ENCODE measurements at places on chromosomes 4 and X.

- peak; percentile 31 for DNase-seq
These were observed 107.2 kb upstream of the TBL1X start for GRCh38 chrX:9357518-9358114.

GRCh38 chrX:48278958-48279357 is 23.8 kb downstream of the SSX1 start:
- DNase-seq = peak; percentile 19

- DNase-seq = no peak
These were observed 59.5 kb upstream of the HGFAC start for GRCh38 chr4:3382251-3382650.

DNA sequence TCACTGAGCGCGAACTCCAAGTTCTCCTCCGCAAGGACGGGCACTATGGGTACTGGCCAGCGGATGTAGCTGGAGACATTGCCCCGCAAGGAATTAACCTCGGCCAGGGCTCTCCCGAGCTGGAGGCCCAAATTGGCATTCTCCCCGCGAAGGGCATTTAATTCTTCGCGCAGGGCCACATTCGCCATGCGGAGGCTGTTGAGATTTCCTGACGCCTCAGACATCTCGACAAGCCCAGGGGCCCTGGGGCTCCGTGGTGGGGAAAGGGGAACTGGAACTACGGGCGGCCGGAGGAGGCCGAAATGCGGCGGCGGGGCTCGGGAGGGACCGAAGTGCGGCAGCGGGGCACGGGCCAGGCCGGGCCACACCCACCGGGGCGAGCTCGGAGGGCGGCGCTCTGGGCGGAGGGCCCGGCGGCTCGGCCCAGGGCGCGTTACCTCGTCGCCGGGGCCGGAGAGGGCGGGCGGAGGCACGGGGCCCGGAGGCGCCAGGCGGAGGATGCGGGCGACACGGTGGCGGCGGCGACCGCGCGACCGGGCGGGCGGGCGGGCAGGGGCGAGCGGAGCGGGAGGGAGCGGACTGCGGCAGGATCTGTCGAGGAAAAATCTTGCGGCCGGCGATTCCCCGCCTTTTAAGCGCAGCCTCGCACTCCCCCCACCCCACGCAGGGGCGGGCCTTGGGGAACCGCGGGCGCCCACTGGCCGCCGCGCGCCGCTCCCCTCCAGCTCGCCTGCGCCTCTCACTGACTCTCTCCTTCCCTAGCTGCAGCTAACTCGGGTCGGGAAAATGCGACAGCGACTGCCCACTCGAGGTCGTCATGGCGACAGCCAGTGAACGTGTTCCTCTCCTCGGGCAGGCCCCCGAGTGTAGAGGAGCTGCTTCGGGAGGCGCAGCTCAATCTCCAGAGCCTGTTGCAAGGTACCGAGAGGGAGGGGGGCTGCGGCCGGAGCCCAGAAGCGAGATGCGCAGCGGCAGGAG is at the start of gene RTL5:
Gene RTL5, minus strand, starts transcription at position 599 of the 978 bp plus-strand sequence.
- DNase-seq = peak; percentile 72

- DNase-seq = peak; percentile 91
These were observed 59.5 kb upstream of the NEIL3 start for GRCh38 chr4:177250056-177250696.

GRCh38 chr4:172716291-172716690 is 452.3 kb upstream of the GALNT7 start:
- DNase-seq = no peak

GRCh38 chrX:18873189-18873791 is 110.6 kb downstream of the PHKA2 start:
- DNase-seq = no peak

GRCh38 chr4:111842336-111842735 is 302.9 kb upstream of the FAM241A start:
- no peak for DNase-seq

DNA sequence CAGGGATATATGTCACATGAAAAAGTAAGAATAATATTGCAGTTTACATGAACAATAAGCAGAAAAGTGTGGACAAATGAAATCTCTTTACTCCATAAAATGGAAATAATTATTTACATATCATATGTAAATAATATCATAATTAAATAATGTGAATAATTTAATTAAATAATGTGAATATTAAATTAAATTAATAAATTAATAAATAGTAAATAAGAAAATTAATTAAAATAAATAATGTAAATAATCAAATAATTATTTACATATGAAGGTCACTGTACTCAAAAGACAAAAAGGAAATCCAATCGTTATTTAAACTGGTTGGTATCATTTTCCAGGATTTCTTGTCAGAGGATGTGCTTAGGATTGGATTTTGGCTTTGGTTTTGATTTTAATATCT is 201.1 kb upstream of the ETNPPL start:
- no peak for DNase-seq

DNA sequence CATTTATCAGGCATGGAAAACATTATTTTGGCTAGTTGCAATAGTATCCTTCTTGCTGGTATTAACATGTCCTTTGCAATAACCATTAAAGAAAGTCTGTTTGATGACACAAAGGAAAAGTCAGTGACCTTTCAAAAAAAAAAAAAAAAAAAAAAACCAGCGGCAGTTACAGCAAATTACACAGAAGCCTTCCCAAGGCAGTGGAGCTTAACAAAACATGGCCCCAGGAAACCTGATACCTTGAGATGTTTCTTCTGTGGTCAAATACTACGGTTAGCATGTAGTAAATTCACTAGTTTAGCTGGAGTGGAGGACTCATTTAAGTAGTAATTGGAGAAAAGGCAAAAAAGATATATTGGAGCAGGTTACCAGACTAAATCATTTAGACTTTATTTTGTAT is 359.1 kb downstream of the DACH2 start:
- no peak for DNase-seq

DNA sequence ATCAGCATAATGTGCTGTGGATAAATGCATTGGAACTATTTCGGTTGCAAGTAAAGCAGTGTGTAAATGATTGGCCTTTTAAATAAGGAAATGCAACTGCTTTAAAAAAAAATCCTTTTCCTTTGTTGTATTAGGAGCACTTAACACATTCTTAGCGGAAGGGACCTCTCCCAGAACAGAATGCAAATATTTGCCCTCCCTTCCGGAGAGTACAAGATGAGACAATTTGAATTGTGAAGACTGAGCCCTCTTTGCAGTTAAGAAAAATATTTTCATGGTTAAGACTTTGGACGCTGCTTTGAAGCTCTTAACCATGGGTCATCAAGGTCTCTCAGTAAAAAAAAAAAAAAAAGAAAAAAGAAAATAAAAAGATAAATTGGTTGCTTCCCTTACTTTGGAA is 9.5 kb upstream of the NOX1 start:
- DNase-seq = no peak

DNA sequence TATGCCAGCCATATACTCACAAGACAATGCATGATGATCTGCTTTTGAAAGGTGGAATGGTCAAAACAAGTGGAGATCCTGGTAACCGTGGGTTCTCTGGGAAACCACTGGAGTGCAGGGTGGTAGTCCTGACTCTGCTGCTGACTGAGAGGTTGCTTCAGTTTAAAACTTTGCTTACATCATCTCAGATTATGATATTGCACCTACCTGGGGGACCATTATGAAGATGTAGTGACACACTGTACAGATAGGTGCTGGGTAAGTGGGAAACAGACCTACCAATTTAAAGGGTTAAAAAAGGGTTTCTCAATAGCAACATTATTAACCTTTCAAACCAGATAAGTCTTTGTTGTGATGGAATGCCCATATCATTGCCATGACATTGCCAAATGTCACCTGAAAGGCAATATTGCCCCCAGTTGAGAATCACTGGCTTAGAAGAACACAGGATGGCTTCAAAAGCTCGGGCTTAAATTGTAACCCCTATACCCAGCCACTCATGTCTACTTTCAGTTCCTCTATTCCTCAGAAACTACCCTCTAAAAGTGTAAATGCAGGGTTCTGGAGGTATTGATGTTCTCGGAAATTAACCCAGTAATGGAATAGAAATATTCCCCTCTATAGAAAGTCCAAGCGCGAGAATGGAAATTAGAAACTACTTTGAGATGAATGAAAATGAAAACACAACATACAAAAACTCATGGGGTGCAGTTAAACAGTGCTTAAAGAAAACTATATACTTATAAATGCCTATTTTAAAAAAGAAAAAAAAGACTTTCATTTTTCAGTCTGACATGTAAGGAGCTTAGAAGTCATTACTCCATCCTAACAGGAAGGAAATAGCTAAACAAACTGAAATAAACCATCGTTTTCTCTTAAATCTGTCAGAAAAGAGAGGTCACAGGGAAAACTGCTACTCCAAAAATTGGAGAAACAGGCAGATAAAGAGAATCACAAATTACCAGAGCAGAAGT is 65.8 kb downstream of the ARHGEF6 start:
- DNase-seq = no peak

GRCh38 chrX:50115973-50116372 is 84.8 kb downstream of the AKAP4 start:
- no peak for DNase-seq

DNA sequence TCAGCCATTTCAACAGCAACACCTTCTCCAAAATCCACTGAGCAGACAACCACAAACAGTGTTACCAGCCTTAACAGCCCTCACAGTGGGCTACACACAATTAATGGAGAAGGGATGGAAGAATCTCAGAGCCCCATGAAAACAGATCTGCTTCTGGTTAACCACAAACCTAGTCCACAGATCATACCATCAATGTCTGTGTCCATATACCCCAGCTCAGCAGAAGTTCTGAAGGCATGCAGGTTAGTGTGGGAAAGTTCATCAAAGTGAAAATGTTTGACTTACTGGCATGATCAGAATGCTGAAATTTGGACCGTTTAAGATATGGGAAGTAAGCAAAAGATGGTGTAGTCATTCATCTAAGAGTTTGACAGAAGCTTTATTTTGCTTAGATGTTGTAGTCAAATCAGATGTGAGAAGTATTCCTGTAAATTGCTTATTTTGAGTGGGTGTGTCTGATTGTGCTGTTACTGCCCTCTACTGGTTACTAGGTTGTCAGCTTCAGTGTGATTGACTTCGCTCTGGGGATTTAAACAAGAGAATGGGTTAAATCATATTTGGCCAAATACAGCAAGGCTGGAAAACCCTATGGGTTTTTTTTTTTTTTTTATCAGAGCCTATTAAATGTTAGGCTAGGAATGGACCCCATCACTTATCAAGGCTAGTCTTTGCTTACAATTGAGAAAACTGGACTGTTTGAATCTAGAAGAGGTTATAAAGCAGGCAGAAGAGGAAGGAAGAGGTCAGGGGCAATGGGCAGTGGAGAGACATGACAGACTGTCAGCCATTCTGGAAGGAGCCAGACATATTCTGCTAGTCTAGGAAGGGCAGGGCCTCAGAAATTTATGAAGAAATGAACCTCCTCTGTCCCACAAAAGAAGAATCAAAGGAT is 130.3 kb downstream of the DIPK2B start:
- peak; percentile 62 for DNase-seq

GRCh38 chrX:150429594-150429993 is 66.5 kb downstream of the MAMLD1 start:
- DNase-seq = peak; percentile 7

GRCh38 chr4:139814323-139815015 is 148.8 kb downstream of the MGST2 start:
- peak; percentile 63 for DNase-seq
